Activated T-cell treated with anti-CD3 and anti-CD28 coated beads, Interleukin-2, amount 50 U/mL, for 4 hours (primary cell): ENCODE measurements at places on chromosomes 2 and 18. TPM values are rescaled to one million over a fixed set of nuclear protein-coding genes. Genes with fewer than 3 reads are reported as not detected.

DNA sequence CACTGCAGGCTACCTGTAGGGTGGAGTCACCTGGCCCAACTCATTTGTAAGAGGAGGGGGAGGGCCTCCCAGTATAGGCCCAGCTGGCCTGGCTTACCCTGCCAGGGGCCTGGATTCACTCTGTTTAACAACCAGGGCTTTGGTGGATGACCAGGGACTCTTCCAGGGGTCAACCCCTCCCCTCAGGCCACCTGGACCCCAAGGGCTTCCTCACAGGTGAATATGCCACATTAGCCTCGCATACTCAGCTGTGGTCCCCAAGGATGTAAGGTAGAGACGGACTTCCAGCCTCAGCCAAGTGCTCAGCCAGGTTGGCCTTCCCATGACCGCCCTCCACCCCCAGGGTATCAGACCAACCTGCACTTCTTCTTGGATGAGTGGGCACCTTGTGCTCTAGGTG lies 8.8 kb upstream of the SH3RF3 start:
- DNase-seq: no peak

- DNase-seq: no peak
Observed at GRCh38 chr2:240818293-240819125, 1.5 kb downstream of the KIF1A start.

The SPP2 gene
- not detected for total RNA-seq

DNA sequence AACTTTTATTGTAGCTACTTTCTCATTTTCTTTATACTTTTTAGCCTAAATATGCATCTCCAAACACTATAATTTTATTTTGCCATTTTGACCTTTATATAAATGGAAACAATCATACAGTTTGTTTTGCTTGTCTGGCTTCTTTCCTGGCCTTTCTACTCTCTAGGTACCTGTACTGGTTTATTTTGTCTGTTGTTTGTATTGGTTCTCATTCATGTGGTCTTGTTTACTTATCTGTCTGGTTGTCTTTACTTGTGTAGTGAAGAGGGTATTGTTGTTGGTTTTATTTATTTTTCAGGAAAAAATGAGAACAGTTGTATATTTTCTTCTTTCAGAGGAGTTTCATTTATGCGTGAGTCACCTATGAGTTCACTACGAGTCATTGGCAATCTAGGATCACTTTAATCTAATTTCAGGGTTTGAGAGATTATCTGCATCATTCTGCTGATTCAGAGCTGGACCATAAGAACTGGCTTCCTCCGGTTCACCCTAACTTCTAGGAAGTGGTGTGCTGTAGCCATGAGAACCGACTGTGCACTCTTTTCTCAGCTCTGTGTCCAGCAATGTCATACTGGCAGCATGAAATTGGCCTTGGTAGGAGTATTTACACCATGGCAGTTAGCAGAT lies 33.1 kb upstream of the HDAC4 start:
- no peak for DNase-seq

The ANTXR1 gene
- 0.79 TPM for total RNA-seq

DNA sequence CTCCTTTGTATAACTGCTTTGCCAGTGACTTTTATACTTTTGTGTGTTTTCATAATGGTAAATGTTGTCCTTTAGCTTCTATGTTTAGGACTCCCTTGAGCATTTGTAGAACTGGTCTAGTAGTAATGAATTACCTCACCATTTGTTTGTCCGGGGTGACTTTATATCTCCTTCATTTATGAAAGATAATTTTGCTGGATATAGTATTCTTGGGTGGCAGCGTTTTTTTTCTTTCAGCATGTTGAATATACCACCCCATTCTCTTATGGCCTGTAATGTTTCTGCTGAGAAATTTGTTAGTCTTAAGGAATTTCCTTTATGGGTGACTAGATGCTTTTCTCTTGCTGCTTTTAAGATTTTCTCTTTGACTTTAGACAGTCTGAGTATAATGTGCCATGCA lies 56.0 kb downstream of the GPC1 start:
- DNase-seq: no peak

The IL1R1 gene
- 19.6 TPM for total RNA-seq

DNA sequence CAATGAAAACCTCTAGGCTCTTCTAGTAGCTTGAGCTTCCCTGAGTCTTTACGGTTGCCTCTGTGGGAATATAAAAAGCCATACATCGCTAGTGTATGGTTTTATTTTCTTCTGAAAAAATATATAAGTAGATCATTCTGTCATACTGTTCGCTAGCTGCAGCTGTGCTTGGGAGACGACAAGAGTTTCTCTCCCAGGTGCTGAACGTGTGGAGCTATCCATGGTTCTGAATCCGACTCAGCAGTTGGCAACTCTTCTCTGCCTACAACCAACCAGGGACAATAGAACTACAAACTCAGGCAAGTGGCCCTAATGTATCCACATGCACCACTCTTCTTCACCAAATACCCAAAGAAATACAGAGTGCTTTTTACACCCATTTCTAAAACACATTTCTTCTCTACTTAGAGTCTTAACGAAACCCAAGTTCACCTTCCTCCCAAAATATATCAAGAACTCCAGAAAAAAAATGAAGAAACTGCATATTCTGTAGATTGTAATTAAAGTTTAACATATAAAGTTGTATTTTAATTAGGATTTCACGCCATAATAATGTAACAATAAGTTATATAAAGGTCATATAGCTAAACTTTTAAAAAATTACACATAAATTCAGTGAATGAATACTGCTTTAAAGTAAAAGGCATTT lies 2.2 kb upstream of the KCNH7 start:
- DNase-seq: no peak

The HNMT gene
- total RNA-seq: not detected

The C2orf80 gene
- total RNA-seq: not detected

The GPAT2 gene
- total RNA-seq: 0.20 TPM

DNA sequence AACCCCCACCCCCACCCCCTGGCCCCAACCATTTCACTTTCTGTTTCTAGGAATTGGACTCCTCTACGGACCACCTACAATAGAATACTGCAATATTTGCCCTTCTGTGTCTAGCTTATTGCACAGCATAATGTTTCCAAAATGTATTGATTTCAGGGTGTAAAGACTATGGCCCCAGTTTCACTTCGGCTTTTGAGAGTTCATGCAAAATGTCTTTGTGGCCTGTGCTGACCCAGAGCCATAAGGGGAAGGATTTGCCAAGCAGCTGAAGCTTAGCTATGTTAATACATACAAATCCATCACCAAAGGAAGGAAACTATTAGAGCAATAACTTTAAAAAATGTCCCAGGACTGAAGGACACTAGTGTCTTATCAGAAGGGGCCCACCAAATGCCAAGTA lies 11.2 kb upstream of the ATP9B start:
- no peak for DNase-seq

DNA sequence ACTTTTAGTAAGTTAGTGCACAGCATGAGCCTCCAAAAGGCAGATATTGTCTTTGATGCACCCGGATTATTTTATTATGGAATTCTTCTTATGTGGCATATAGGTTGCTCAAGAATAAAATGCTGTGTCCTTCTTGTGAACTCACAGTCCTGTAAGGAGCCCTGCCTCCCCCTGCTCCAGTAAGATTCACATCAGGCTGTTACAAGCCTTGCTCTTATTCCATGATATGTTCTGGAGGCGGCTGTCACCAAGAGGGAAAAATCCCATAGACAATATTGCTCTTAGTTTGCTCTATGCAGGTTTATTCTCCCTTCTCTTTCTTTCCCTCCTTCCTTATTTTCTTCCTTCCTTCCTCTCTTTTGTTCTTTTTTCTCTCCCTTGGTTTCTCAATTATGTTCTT lies 182.3 kb downstream of the MYT1L start:
- no peak for DNase-seq

The PRADC1 gene
- 30.5 TPM for total RNA-seq

DNA sequence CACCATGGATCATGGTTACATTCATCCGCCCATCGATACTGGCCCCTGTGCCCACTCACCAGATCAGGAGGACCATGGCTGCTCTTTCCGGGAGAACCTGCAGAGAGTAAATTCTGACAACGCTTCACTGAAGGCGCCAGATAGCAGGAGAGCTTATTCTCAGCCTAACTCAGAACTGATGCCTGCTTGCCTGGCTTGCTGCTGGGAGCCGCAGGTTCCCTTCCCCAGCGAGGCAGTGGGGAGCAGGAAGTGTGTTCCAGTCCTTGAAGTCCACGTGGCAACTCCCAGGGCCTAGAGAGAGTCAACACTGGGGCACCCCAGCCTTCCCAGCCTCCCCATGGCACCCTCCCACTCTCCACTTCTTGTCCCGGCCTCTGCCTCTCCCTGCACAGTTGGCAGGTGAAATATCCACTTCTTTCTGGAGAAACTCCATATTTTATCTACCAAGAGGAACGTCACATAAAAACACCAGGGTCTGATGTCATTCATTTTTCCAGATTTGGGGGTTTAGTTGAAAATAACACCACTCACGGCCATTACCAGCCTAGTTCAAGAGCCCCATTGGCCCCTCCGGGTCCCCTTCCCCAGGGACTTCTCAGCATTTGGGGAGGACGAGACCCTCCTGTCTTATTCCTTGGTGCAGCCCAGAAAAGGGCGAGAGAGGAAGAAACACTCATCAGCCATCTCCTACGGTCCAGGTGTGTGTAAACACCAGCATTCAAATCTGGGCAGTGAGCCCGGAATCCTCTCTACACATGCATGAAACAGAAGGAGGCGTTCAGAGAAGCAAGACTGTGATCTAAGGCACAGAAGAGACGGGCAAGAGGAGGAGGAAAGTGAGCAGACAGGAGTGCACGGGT lies 3.5 kb upstream of the TUBB6 start:
- DNase-seq: no peak

DNA sequence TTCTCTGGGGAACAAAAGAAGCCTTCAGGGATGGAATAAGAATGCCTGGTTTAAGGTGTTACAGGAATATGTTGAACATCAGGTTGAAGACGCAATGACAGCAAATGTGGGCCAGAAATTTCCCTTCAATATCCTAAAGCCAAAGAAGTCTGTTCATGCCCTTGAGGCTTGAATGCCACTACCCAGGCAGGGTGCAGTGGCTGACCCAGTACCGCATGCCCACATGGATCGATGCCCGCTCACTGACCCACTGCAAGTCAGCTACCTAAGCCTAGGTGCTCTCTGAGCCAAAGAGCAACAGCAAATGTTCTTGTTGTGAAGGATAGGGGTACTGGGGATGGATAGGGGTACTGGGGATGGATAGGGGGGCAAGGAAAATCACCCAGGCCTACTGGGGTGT lies 58.2 kb downstream of the GNAL start:
- DNase-seq: no peak

DNA sequence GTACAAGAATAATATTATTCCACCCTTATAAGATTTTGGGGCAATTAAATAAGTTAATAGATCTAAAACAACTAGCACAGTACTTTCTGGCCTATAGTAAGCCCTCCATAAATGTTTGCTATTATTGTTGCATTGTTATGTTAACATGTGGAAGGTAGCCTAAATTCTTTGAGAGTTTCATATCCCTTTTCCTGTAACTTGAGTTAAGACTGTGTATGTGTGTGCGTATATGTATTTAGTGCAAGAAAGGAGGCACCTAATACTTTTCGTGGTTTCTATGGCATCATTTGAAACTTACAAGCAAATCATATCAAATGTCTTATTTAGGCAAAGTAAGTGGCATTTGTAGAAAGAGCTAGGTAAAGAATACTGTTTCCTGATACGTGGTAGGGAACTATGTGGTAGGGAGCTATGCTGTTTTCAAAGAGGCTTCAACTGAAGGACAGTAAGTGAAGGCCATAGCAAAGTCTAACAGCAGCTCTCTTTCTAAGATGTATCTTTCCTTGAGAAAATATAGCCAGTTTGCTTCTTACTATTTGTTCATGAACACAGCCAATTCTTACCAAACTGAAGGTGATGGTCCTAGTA lies 36.8 kb upstream of the C2orf74 start:
- DNase-seq: no peak

The RMDN2 gene
- total RNA-seq: 4.3 TPM

DNA sequence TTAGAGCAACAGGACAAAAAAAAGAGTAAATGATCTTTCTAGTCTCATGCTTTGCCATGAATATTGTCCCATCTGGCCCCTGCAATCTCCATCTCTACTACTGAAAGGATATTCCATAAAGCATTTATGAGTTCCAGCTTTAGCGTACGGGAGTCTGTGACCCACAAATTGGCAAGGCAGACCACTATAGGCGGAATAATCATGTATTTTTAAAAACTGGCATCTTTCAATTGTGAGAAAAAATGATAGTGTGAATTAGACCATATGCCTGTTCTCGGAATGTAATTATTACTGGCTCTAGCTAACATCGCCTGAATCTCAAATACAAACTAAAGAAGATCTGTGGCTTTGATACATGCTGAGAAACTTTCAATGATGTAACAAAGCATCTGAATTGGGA lies 738.1 kb upstream of the NXPH2 start:
- no peak for DNase-seq

- no peak for DNase-seq
Observed at GRCh38 chr2:66202586-66202985, 232.3 kb upstream of the MEIS1 start.

DNA sequence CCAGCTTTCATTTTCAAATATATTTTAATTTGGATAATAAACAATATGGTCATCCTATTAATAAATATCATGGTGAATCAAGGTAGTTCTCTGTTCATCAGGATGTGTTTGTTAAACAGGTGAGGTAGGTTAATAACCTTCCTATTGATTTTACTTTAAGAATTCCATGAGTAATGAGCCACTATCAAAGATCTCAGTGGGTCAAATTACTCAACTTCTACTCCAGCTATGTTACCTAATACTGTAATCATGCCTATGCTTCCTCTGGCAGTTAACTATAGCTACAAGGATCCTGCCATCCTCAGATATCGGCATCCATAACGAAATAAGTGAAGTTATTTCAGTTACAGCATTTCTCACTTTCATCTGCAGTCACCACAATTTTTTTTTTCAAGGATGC lies 289.6 kb upstream of the SLC8A1 start:
- no peak for DNase-seq

The PRSS56 gene
- total RNA-seq: not detected

DNA sequence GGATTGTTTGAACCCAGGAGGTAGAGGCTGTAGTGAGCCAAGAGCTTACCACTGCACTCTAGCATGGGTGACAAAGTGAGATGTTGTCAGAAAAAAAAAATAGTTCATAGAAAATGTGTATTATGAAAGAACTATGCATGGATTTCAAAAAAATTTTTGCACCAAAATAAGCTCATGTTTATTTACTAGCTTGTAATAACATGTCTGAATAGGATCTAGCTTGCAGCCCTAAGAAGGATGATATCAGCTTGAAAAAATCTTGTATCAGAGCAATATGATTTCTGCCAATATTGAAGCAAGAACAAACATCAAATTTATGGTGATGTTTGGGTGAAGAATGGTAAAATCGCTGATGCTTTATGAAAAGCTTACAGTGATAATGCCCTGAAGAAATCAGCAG lies 97.0 kb upstream of the RFX8 start:
- no peak for DNase-seq

- no peak for DNase-seq
Observed at GRCh38 chr18:54232485-54233227, 8.2 kb upstream of the MBD2 start.
